ENCODE measurements at places on chromosomes 1 and 21.

DNA sequence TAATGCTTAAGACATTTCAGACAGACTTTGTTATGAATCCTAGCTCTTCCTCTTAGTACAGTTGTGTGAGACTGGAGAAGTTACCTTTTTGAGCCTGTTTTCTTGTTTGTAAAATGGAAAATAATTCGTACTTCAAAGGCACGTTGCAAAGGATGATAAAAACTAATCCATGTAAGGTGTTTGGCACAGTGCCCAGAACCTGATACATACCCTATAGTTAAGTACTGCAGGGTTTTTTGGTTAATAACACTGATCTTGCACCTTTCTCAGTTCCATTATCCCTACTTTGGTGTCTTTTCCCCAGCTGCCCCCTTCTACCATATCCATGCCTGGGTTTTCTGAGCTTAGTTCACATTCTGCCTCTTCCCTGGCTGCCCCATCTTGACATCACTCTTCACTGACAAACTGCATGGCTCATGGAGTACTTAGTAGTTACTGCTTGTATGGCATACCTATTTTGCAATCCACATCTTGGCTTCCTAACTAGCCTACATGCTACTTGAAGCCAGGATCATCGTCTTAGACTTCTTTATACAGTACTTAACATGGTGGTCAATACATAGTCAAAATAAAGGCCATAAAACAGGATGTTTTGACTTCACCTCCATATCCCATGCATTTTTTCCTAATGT lies 10.1 kb downstream of the CCDC185 start:
- DNase-seq: no peak

DNA sequence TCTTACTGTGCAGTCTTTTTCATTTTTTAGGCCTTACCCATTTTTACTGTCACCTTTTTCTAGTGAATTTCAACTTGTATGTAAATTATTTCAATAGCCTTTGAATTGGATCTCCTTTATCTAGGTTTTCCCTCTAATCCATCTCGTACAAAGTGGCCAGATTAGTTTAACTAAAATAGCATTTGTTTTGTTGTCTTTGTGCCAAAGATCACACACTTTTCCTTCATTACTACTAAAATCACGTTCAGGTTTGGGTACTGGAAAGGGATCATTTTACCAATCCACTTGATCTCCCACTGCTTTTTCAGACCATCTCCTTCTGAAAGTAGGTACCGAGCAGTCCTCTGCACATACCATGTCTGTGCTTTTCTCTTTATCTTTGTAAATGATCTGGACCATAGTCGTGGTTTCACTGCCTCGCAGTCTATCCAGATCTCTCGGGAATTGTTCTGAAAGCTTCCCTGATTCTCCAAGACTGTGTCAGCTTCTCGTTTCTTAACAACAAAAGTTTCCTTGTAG lies 20.1 kb downstream of the KDM1A start:
- DNase-seq: no peak

DNA sequence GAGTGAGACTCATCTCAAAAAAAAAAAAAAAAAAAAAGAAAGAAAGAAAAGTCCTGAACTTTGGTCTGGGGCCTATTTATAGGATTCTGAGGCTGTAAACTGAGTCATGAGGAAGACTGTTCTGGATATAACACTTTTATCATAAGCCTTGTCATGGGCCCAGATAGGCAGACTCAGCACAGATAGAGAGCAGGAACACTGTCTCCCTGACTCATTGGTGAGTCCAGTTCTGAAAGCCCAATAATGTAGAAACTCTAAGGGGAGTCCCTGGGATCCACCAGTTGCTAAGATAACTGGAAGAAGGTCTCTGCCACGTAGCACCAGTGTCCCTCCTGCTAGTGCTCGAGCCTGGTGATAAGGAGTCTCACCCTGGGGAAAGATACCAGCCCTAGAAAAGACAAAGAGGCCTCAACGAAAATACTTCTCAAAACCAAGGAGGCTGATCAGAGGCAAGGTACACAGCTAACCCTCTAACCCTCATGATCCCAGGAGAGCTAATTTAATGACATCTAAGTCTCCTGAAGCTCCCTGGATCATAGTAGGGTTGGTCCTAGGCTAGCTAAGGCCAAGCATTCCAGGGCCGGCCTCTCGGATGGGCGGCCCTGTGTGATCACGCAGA lies 43.5 kb downstream of the LPAR3 start:
- DNase-seq: no peak

GRCh38 chr1:227102056-227102455 lies 162.0 kb downstream of the COQ8A start:
- no peak for DNase-seq

GRCh38 chr1:69852706-69853105 lies 285.0 kb downstream of the LRRC7 start:
- no peak for DNase-seq

DNA sequence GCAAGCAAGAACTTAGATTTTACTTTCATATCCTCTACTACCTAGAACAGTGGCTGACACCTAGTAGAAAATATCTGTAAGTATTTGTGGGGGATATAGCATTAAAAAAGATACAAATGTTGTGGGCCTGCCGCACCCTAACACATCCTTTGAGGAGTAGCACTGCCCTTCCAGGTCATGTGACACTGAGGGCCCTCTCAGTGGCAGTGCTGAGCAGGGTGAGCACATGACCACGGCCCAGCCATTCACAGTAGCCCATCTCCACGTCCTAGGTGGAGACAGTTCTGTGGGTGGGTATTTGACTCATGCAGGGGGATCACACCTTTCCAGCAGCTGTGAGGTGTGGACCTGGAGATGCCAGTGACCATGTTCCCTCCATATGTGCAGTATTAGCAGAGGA lies 108.9 kb downstream of the OMA1 start:
- no peak for DNase-seq

- DNase-seq: no peak
Observed at GRCh38 chr1:67793562-67793961, 39.7 kb downstream of the GNG12 start.

- DNase-seq: peak; percentile 64
Observed at GRCh38 chr1:156591432-156592157, at the start of gene NAXE. Gene NAXE, plus strand, starts transcription at chr1:156591776. Its CDS starts 29 bp downstream, at chr1:156591805.

- DNase-seq: no peak
Observed at GRCh38 chr1:70963374-70963773, 84.2 kb downstream of the PTGER3 start.

- DNase-seq: no peak
Observed at GRCh38 chr1:153250166-153250565, 9.3 kb upstream of the LORICRIN start.
